ENCODE measurements at places on chromosomes 13 and 19.

DNA sequence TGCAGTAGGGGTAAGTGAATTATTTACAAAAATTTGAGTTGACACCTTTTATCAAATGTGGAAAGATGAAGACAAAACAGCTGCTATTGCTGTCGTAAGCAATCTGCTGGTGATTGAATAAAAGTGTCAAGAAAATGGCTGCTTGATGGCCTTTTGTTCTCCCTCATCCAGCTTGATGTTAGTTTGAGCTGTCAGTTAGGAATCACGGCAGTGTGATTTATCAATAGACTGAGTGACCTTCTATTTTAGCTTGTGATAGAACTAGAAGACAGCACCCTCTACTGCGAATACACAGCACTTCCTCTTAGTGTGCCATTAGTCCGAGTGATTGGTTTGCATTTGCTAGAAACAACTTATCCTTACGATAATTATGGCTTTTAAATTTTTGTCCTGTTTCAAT, 76.3 kb downstream of the MZT1 start:
- DNase-seq, result no peak

DNA sequence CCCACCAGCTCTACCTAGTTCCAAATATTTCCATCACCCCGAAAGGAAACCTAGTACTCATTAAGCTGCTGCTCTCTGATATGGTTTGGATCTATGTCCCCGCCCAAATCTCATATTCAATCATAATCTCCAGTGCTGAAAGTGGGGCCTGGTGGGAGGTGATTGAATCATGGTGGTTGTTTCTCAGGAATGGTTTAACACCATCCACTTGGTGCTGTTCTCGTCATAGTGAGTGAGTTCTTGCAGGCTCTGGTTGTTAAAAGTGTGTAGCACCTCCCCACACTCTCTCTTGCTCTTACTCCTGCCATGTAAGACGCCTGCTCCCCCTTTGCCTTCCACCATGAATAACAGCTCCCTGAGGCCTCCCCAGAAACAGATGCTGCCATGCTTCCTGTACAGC, 43.4 kb upstream of the MED4 start:
- no peak for DNase-seq

- DNase-seq, result no peak
These were observed 3.3 kb downstream of the LMO7 start for GRCh38 chr13:75639454-75639853.

- DNase-seq, result no peak
These were observed 7.4 kb downstream of the SLC35E1 start for GRCh38 chr19:16564842-16565241.

DNA sequence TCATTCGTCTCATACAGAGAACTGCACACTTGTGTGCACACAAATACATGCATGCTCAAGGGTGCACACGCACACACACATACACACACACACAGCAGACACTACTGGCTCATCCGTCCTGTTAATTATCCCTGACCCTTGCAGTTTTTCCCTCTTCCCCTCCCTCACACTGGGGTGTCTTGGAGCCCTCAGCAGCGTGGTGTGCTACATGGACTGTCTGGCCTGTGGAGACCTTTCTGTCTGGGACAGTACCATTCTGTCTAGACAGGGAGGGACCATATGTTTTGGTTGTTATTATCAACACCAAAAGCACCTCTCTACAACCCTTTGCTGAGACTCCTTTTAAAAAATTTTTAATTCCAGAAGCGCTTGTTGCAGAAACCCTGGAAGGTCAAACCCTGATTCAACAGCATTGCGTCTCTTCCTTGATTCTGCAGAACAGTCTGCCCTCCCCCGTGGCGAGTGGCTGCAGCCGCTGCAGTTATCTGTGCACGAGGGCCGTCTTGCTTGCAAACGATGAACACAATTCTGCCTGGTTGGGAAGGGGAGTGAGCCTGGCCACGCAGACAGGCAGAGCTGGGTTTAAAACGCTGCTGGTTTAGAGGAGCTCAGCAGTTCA, 374.0 kb downstream of the IRS2 start:
- no peak for DNase-seq

DNA sequence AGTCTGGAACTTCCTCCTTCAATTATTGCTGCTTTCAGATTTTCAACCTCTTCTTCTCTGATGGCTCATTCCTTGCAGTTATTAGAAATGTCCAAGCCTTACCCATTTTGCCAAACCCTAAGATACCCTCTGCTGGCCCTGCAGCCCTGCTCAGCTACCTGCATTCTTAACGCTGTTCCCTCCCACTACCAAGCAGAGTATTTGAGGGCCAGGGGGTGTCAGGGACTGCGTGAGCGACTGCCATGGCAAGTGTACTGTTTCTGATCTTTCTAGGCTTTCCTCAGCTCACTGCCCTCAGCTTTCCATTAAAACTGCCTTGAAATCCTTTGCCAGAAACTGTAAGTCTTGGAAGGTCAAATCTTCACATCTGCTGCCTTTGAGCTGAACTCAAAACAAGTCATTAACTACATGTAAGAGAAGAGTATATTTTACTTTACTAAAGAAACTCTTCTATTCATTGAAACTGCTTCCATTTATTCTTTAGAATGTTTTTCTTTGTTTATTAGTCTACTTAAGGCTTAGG, 41.0 kb downstream of the HS6ST3 start:
- no peak for DNase-seq

GRCh38 chr19:11321191-11322126, 18.0 kb downstream of the RAB3D start:
- no peak for DNase-seq

DNA sequence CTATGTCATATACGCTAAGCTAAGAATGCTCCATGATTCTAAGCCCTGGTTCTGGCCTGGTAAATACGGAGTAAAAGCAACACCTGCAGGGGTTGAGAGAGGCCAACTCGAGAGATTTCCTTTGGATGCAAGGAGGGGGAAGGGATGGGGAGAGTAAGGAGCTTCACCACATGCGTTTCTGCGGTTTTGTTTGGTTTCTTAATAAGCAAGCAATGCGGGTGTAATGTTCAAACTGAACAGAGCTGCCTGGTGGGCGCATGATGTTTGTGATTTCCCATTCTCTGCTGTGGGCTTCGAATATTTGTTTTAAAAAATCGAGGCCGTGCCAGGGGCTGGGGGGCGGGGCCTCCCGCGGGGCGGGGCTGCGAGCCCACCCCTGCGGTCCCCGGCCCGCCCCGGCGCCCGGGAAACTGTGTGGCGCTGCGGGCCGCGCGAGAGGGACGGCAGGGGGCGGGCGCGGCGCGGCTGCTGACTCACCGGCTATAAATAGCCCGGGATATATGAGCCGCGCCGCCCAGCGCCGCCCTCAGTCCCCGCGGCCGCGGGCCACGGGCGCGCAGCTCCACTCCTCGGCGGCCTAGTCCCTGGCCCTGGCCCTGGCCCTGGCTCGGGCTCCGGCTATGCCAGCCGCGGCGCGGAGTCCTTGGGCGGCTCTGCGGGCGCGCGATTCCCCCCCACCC, 5.1 kb downstream of the BBC3 start:
- peak; percentile 75 for DNase-seq

- no peak for DNase-seq
These were observed 22.5 kb downstream of the ARHGEF1 start for GRCh38 chr19:41905273-41906002.

DNA sequence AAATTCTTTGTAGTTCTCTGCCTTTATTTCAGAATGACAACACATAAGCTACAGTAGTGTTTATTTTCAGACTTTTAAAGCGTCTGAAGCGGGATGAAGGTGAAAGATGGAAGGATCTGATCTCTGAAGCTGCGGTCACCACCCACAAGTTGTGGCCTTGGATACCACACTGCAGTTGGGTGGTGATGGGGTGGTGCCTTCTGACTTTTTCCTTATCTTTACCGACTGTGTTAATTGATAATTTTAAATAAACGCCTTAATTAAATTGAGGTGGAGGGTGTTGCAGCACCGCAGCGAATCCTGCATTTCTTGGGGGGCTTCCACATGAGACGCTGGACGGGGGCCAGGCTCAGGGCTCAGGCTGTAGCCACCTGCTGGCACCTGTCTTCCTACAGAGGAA, 1.3 kb downstream of the TFDP1 start:
- no peak for DNase-seq

DNA sequence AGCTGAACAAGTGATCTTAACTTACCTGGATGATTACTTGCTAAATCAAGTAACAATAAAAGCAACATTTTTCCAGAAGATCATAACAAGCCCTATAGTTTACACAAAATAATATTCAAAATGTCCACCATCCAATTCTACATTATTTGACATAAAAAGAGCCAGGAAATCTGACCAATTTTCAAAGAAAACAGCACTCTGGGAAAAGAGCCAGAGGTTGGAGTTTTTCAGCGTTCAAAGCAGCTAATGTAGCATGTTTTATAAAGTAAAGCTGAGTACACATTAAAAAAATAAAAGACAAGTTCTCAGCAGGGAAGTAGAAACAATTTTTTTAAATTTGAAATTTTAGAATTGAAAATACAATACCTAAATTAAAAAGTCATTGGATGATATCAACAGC, 62.6 kb downstream of the UFM1 start:
- no peak for DNase-seq

DNA sequence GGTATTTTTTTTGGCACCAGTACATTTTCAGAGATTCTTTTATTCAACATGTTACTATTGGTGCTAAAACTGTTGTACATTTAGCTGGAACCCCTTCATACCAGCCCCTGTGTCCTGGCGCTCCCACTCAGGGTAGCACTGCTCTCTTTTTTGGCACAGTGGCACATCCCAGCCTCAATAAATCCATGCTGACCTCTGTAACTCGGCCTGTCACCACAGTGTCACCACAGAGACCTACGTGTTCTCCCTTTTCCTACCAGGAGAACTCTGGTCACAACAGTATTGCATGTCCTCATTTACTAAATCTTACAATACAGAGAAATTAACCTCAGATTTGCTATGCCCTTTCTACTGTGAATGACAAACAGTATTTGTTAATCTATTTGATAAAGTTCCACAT, 10.2 kb downstream of the MPHOSPH8 start:
- no peak for DNase-seq

GRCh38 chr13:76854894-76855293, 31.3 kb downstream of the KCTD12 start:
- no peak for DNase-seq

DNA sequence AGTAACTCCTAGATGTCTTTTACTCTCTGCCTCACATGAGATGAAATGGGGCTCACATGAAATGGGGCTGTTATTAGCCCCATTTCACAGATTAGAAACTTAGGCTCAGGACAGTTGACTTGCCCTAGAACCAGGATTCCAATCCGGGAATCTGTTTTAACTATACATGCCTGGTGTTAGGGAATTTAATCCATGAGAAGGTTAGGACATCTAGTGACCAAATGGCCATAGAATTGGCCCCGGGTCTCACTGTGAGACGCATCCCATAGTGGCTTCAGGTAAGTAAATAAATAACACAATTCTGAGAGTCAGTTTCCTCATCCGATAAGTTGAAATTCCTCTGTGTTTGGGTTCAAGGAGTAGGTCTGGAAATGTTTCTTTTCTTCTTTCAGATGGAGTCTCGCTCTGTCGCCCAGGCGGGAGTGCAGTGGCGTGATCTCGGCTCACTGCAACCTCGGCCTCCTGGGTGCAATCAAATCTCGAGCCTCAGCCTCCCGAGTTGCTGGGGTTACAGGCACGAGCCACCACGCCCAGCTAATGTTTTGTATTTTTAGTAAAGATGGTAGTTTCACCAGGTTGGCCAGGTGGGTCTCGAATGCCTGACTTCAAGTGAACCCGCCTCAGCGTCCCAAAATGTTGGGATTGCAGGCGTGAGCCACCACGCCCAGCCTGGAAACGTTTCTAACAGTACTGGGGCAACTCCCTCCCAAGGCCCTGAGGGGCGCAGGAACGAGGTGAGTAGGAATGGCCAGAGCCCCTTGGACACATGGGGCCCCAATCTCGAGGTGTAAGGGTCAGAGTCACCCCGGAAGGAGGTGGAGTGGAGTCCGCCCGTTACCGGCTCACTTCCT, 1.2 kb upstream of the ZNF574 start:
- DNase-seq, result no peak

- DNase-seq, result no peak
These were observed 59.5 kb upstream of the SLC7A1 start for GRCh38 chr13:29654843-29655547.

GRCh38 chr19:45523642-45524256, 16.5 kb downstream of the VASP start:
- DNase-seq, result peak; percentile 38

GRCh38 chr19:46728693-46729339, 11.9 kb upstream of the PRKD2 start:
- DNase-seq, result peak; percentile 65

GRCh38 chr13:76570510-76570971, 315.7 kb downstream of the KCTD12 start:
- DNase-seq, result no peak

GRCh38 chr13:52850072-52850395, 1.6 kb upstream of the PCDH8 start:
- no peak for DNase-seq

DNA sequence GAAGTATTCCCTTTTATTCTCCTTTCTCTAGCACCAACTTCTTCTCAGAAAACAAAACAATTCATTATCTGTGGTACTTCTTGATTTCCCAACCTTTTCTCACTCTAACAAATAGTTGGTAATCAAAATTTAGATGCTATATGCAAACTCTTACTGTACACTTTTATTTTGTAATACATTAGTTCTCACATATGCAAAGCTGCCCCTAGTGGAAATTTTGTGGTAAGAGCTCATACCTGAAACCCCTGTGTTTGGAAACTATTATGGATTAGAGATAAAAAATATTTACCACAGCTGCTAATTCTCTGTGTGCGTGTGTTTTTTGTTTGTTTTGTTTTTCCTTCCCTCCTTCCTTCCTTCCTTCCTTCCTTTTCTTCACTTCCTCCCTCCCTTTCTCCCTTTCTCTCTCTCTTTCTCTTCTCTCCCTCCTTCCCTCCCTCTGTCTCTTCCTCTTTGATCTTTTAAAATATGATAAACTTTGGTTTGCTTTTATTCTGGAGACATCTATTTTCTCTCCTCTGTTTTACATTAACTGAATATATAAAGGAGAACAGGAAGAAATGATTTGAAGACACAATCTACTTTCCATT, 537.4 kb downstream of the SLITRK6 start:
- no peak for DNase-seq

DNA sequence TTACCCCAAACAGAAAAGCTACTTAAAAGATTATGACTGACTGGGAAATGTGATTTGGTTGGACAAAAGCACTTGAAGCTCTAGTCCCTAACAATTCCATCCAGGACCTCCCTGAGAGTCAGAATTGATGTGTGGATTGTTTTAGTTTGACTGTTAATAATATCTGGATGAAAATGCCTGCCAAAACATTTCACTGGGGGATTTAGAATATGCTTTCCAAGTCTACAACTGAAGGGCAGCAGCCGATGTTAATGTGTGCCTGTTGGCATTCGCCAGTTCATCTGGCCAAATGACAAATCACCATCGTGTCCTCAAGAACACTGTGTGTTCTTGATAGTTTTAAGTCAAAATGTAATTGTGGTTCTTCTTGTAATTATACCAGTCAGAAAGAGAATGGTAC, 76.0 kb upstream of the TSC22D1 start:
- no peak for DNase-seq

GRCh38 chr13:98978280-98978679, 416 bp upstream of the DOCK9 start:
- DNase-seq, result no peak
